ENCODE measurements at places on chromosomes 16 and 17.

- DNase-seq, result no peak
Observed at GRCh38 chr17:59558953-59559352, 6.5 kb upstream of the DHX40 start.

GRCh38 chr17:2366747-2367494 lies 29.6 kb downstream of the SGSM2 start:
- DNase-seq, result no peak

- peak; percentile 74 for DNase-seq
Observed at GRCh38 chr17:67452681-67453554, 75.8 kb downstream of the PITPNC1 start.

- DNase-seq, result no peak
Observed at GRCh38 chr16:52114379-52114778, 432.6 kb downstream of the TOX3 start.

DNA sequence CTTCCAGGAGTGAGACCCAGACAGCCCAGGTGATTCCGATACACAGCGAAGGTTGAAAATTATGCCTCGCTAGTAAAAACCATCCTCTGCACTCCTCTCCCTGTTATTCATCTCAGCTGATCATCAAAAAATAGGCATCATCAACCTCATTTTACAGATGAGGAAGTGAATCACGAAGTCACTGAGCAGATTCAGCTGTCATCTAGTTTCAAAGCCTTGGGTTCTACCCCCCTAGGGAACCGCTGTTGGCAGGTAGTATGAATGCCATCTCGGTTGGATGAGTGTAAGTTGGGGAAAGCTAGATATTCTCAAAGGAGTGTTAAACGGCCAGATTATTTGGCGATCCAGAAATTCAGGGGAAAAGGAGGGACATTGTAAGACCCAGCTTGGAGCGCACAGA lies 2.0 kb downstream of the CRYM start:
- no peak for DNase-seq

DNA sequence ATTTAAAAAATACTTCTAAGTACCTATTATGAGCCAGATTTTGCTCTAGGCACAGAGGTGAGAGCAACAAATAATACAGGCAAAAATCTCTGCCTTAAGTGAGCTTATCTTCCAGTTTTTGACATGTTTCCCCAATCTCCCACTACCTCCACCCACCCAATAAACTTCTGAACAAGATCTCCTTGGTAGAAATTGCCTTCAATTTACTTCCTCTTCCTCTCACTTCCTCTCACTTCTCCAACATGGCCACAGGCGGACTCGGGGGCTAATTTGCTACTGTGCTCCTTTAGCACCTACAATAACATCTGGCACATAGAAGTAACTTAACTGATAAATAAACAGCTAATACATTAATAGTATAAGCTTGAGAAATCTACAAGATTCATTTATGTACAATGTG lies 82.6 kb downstream of the CACNG1 start:
- no peak for DNase-seq

All from activated CD4-positive, alpha-beta T cell treated with anti-CD3 and anti-CD28 coated beads, Interleukin-10, Interleukin-2, amounts not matched to agents 100 ng/mL and 50 ng/mL, durations not matched to agents 16 hours and 8 hours (primary cell).